ENCODE measurements at places on chromosomes 13 and 19. TPM values are rescaled to one million over a fixed set of nuclear protein-coding genes. Genes with fewer than 3 reads are reported as not detected.
A peak's percentile ranks its signal among the peaks of the same experiment; 100 is the strongest.

DNA sequence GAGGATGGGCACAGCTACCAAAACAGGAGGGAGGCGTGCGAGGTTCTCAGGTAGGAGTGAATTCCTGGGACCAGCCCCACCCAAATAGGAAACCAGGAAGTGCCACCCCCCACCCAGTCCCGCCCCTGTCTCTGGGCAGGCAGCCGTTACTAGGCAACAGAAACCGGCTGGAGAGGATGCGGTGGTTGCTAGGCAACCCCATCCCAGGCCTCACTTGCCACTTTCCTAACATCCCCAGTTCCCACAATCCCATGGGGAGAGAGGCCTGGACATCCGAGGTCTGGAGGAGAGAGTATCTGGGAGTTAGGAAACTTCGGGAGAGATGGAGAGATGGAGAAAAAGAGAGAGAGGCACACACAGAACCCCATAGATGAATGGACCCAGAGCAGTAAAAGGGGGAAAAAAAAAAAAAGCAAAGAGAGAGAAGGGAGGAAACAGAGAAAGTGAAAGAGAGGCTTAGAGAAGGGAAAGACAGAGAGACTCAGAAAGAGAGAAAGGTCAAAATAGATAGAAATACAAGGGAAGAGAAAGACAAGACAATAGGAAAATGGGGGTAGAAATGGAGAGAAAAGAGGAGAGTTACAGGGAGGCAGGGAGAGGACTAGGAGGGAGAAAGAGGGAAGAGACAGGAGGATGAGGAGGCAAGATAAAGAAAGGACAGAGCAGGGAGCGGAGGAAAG, 3.8 kb downstream of the GRIK5 start:
- DNase-seq: peak; percentile 48

GRCh38 chr13:91242652-91243051, 104.8 kb upstream of the MIR17HG start:
- DNase-seq: no peak

- DNase-seq: no peak
Observed at GRCh38 chr19:8224394-8225145, 15.4 kb downstream of the CERS4 start.

GRCh38 chr13:94829185-94829836, 117.0 kb upstream of the SOX21 start:
- no peak for DNase-seq

- peak; percentile 69 for DNase-seq
Observed at GRCh38 chr13:32581177-32581786, 5.0 kb upstream of the PDS5B start.

DNA sequence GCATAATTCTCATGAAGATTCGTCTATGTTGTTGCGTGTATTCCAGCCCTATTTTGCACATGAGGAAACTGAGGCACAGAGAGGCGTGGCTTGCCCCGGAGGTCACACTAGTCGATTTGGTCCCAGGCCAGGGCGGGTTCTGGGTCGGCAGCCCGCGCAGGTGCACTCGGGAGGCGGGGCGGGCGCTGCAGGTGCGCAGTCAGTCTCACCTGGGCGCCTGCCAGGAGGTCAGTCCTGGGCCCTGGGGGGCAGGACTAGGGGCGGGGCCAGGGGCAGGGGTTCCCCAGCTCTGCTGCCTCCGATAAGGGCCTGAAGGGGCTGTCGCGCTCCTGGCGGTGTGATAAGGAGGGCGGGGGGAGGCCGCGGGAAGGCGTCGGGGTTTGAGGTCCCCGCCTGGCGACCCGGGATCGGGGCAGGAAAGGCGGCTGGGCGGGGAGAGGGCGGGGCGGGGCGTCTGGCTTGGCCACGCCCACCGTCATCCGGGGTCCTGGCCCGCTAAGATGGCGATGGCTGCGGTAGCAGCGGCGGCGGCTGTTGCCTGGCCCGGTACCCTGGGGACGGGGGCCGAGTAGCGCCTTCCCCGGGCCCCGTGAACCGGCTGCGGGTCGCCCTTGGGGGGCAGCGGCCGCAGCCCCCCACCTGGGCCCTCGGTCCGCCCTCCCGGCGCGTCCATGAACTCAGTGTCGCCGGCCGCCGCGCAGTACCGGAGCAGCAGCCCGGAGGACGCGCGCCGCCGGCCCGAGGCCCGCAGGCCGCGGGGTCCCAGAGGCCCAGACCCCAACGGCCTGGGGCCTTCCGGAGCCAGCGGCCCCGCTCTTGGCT, at the start of gene ATG4D:
ATG4D (plus strand) TSS at position 485 of the 822 bp plus-strand sequence; CDS start at position 672, 187 bp downstream.
- DNase-seq: peak; percentile 92

DNA sequence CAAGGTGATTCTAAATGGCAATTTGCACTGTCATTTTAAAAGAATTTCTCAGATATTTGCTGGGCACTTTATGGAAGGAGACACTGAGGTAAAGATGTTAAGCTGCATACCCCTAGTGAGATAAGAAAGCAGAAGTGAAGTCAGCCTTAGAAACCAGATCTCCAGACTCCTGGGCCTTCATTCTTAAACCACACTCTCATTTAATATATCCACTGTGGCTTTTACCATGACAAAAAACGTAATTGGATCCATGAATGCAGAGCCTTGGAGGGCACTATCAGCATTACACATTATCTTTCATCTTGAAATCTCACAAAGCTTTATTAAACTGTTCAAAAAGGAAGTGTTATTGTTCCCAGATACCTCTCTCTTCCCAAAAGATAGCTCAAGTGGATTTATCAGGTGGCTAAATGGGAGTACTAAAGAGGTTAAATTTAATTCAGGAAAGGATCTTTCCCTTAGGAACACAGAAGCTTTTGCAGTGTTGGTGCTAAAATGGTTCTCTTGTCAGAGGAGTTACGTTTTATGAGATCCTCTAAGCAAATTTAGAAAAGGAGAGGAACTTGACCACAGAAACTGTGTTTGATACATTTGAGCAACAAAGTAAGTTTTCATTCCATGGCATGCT, 1060.4 kb downstream of the EFNB2 start:
- no peak for DNase-seq

DNA sequence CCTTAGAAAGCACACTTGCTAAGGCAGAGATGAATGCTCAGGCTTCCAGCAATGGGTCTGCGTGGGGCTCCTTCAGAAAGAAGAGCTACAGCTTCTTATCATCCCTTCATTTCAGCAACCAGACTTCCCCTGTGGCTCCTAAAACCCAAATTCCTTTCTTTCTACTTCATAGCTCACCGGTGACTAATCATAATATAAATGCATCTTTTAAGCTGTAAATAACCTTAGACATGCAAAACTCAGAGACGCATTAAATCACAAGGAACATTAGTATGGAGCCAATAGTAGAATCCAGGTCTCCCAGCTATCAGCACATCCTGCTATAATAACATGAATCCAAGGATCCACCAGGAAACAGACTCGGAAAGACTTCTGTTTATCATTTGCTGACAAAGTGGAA, 375.6 kb downstream of the COG6 start:
- no peak for DNase-seq

- no peak for DNase-seq
Observed at GRCh38 chr19:45613926-45614725, 12.1 kb upstream of the GPR4 start.

Gene LRP3
- total RNA-seq: not detected

Gene MBD3L5
- total RNA-seq: not detected

Gene LGALS14
- total RNA-seq: 3.7 TPM

Gene PTGER1
- total RNA-seq: not detected

Gene ZFP82
- total RNA-seq: 23.0 TPM

Gene UBAC2
- total RNA-seq: 58.3 TPM

Gene CLEC4M
- not detected for total RNA-seq

Gene ADGRE3
- total RNA-seq: not detected

Gene PSG1
- not detected for total RNA-seq
